Activated CD4-positive, alpha-beta T cell treated with anti-CD3 and anti-CD28 coated beads for 36 hours (primary cell): ENCODE measurements at places on chromosomes 7 and 10.

GRCh38 chr10:132113206-132113605, 47.5 kb downstream of the JAKMIP3 start:
- no peaks in the 10 kb centered on the region for H3K4me1 ChIP-seq
- no peaks in the 10 kb centered on the region for H3K36me3 ChIP-seq
- H3K27ac ChIP-seq = no peak overlapping the region
- DNase-seq = no peak

- H3K27me3 ChIP-seq = no peaks in the 10 kb centered on the region
- H3K4me3 ChIP-seq = no peak overlapping the region
- H3K36me3 ChIP-seq = no peaks in the 10 kb centered on the region
- no peak overlapping the region for H3K27ac ChIP-seq
- H3K4me1 ChIP-seq = peaks cover 2% of the 10 kb centered on the region
Measured at GRCh38 chr10:79123547-79123963, 54.8 kb downstream of the ZMIZ1 start.

DNA sequence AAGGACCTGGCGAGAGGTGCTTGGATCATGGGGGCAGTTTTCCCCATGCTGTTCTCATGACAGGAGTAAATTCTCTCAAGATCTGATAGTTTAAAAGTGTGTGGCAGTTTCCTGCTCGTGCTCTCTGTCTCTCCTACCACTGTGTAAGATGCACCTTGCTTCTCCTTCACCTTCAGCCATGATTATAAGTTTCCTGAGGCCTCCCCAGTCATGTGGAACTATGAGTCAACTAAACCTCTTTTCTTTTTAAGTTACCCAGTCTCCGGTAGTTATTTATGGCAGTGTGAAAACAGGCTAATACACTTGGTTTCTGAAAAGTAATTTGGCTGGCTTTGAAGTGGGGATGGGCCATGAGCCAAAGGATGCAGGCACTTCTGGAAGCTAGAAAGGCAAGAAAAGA, 268.0 kb upstream of the KAT6B start:
- peaks cover 12% of the 10 kb centered on the region for H3K4me1 ChIP-seq
- no peak overlapping the region for H3K4me3 ChIP-seq
- peaks cover 19% of the 10 kb centered on the region for H3K36me3 ChIP-seq
- DNase-seq = no peak
- no peaks in the 10 kb centered on the region for H3K27me3 ChIP-seq

DNA sequence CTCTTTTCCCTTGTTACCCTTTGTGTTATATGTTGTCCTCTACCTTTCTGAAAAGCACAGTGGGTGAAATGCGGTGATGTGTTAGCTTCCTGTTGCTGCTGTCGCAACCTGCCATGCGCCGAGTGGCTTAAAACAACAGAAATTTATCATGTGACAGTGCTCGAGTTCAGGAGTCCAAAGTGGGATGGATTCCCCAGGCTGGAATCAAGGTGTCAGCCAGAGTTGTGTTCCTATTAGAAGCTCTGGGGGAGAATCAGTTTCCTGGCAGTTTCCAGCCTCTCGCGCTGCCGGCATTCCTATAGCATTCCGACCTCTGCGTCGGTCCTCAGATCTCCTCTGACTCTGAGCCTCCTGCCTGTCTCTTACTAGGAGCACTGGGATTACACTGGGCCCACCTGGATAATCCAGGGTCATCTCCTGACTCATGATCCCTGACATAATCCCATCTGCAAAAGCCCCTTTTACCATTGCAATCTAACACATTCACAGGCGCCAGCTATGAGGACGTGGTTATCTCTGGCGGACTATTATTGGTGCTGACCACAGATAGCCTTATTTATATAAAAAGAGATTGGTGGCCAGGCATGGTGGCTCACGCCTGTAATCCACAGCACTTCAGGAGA, 207.5 kb downstream of the CUX1 start:
- H3K27me3 ChIP-seq = no peaks in the 10 kb centered on the region
- no peaks in the 10 kb centered on the region for H3K36me3 ChIP-seq
- no peak for DNase-seq
- H3K4me1 ChIP-seq = peaks cover 9% of the 10 kb centered on the region
- H3K4me3 ChIP-seq = no peak overlapping the region
- no peak overlapping the region for H3K27ac ChIP-seq

DNA sequence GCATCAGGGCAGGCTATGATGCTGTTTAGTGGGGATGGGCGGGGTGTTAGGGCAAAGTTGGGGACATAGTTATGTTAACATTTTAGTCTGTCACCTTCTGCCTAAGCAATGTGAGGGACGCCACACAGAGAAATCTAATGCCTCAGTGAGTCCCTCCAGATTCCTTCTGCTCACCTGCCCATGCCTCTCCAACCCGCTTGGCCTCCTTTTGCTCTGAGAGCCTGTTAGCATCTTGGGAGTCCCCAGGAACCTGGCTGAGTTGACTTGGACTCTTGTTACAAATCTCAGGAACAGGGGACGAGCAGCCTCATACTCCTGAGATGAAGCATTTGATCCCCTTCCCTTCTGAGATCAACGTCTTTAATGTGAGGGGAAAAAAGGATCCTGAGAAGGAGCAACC, 336.8 kb downstream of the CCSER2 start:
- H3K36me3 ChIP-seq = no peaks in the 10 kb centered on the region
- DNase-seq = no peak
- no peak overlapping the region for H3K27ac ChIP-seq
- H3K4me3 ChIP-seq = no peak overlapping the region

- H3K27ac ChIP-seq = no peak overlapping the region
- no peaks in the 10 kb centered on the region for H3K4me1 ChIP-seq
- peaks cover 10% of the 10 kb centered on the region for H3K36me3 ChIP-seq
- DNase-seq = no peak
Measured at GRCh38 chr7:2180081-2180480, 52.7 kb downstream of the MAD1L1 start.

DNA sequence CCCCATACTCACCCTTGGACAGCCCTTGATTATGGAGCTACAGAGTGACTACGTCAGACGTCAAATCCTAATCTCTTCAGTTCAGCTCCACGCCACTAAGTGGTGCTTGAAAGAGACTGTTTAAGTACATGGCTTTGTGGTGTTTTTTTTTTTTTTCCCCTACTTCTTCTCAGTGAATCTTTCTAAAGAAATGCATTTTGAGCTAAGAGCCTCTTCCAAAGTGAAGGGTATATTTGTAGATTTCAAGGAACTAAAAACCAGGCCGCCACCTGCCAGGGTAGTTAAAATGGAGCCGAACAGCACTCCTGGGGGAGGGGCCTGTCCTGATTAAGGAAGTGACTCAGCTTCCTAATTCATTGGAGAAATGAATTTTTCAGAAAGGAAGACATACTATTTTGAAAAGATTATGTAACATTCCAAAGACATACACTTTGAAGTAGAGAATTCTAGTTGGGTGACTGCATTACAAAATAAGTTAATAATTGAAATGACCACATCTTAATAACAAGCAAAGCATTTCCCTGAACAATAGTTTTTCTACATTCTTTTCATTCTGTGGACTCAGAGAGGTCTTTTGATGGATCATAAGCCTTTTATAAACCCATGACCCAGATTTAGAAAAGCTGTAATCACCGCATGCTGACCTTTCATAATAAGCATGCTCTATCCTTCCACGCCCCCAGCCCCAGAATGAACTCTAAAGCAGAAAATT, 20.6 kb upstream of the VPS41 start:
- no peak for DNase-seq
- H3K4me1 ChIP-seq = no peaks in the 10 kb centered on the region
- no peaks in the 10 kb centered on the region for H3K36me3 ChIP-seq
- H3K27ac ChIP-seq = no peak overlapping the region
- H3K27me3 ChIP-seq = peaks cover 3% of the 10 kb centered on the region
- H3K4me3 ChIP-seq = no peak overlapping the region

DNA sequence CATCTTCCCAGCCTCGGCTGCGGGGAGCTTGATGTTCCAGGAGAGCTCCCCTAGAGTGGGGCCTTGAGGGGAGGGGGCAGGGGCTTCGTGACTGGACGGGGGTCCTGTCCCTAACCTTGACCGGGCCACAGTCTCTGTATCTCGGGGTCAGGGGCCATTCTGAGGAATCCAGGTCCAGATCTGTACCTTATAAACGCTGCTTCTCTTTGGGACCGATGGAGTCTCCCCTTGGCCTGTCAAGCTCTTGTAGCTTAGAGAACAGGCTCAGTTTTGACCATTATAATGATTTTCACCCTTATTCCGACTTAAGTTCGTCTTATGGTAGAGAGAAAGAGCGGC, 831 bp downstream of the ZKSCAN5 start:
- peak overlapping the region; percentile 87 for H3K4me3 ChIP-seq
- peaks cover 25% of the 10 kb centered on the region for H3K4me1 ChIP-seq
- DNase-seq = no peak
- H3K27me3 ChIP-seq = no peaks in the 10 kb centered on the region

GRCh38 chr10:99234791-99235657, 628 bp downstream of the HPSE2 start:
- peaks cover 23% of the 10 kb centered on the region for H3K4me1 ChIP-seq
- peak overlapping the region; percentile 58 for H3K4me3 ChIP-seq
- peaks cover 67% of the 10 kb centered on the region for H3K27me3 ChIP-seq
- DNase-seq = no peak
